NCI-H1436 (cell line): ENCODE measurements at places on chromosomes 16 and 17.
A peak's percentile ranks its signal among the peaks of the same experiment; 100 is the strongest.

DNA sequence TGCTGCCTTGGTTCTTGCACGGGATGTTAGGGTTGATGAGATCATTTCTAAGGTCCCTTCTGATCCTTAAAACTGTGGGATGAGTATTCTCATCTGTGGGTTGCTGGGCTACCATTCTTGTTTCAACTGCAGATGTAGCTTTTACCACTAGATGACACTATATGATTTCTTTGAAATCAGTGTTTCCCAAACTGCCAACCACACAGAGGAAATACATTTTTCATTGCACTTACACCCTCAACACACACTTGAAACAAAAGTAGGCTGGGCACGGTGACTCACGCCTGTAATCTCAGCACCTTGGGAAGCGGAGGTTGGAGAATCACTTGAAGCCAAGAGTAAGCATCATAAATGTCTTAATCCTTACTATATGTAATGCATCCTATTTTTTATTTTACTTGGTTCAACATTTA is 15.3 kb downstream of the LCMT1 start:
- peak; percentile 15 for DNase-seq

GRCh38 chr17:2138761-2139160 is 83.9 kb downstream of the HIC1 start:
- peak; percentile 6 for DNase-seq

- DNase-seq, result no peak
Measured at GRCh38 chr17:57187391-57187790, 68.9 kb upstream of the MSI2 start.

GRCh38 chr17:28554565-28554964 is 2.1 kb upstream of the UNC119 start:
- DNase-seq, result no peak
